ENCODE measurements at places on chromosomes 7 and 10. TPM values are rescaled to one million over a fixed set of nuclear protein-coding genes. Genes with fewer than 3 reads are reported as not detected.

The MBLAC1 gene
- 2.7 TPM for total RNA-seq

GRCh38 chr10:21281765-21282484 is 243.6 kb downstream of the SKIDA1 start:
- DNase-seq = no peak
- no peaks in the 10 kb centered on the region for H3K27me3 ChIP-seq
- peaks cover 7% of the 10 kb centered on the region for H3K4me1 ChIP-seq
- H3K27ac ChIP-seq = no peak overlapping the region
- H3K4me3 ChIP-seq = no peak overlapping the region

- no peaks in the 10 kb centered on the region for H3K36me3 ChIP-seq
- H3K4me3 ChIP-seq = no peak overlapping the region
- peaks cover 38% of the 10 kb centered on the region for H3K4me1 ChIP-seq
- H3K27me3 ChIP-seq = no peaks in the 10 kb centered on the region
- H3K27ac ChIP-seq = no peak overlapping the region
- no peak for DNase-seq
Observed at GRCh38 chr10:78779339-78779955, 289.3 kb upstream of the ZMIZ1 start.

- no peak for DNase-seq
- H3K27me3 ChIP-seq = no peaks in the 10 kb centered on the region
- H3K27ac ChIP-seq = no peak overlapping the region
- no peaks in the 10 kb centered on the region for H3K4me1 ChIP-seq
- H3K4me3 ChIP-seq = no peak overlapping the region
- H3K36me3 ChIP-seq = no peaks in the 10 kb centered on the region
Observed at GRCh38 chr7:46170792-46171191, 249.7 kb upstream of the IGFBP3 start.

- DNase-seq = no peak
- H3K4me1 ChIP-seq = no peaks in the 10 kb centered on the region
- H3K4me3 ChIP-seq = no peak overlapping the region
Observed at GRCh38 chr7:50540785-50541579, 24.2 kb downstream of the DDC start.

Data from esophagus squamous epithelium (tissue), 5 donors.